Esophagus squamous epithelium (tissue), 5 donors: ENCODE measurements at places on chromosomes 6 and 20.

- no peak for DNase-seq
Measured at GRCh38 chr20:42598581-42598980, 591.1 kb downstream of the PTPRT start.

GRCh38 chr6:70280400-70280853, 22.5 kb downstream of the COL9A1 start:
- DNase-seq, result no peak

GRCh38 chr6:157898169-157898568, 75.1 kb downstream of the SNX9 start:
- DNase-seq, result no peak

- DNase-seq, result no peak
Measured at GRCh38 chr6:163285691-163286090, 128.8 kb upstream of the QKI start.

- DNase-seq, result no peak
Measured at GRCh38 chr6:13303668-13304017, 24.7 kb downstream of the TBC1D7 start.

GRCh38 chr20:35305682-35306556, 13.7 kb upstream of the FAM83C start:
- peak; percentile 17 for DNase-seq

DNA sequence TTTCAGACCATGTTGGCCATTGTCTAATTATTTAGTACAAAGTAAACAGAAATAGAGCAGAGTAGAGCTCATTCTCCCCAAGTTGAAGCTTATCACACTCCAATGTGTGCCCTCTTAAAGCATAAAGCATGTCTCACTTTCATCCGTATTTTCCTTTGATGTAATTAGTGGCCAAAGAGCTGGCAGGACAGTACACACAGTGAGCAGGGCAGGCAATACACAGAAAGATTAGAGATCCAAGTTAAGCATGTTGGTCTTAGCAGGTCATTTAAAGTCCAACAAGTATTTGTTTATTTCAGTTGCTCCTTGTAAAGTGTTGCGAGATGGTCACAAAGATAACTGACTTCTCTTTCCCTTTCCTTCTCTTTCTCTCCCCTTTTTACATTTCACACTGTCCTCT, 47.2 kb downstream of the RFX6 start:
- no peak for DNase-seq

GRCh38 chr6:114659513-114659912, 316.7 kb upstream of the HS3ST5 start:
- DNase-seq, result no peak

- DNase-seq, result no peak
Measured at GRCh38 chr6:36793296-36793912, 45.8 kb downstream of the CPNE5 start.

- no peak for DNase-seq
Measured at GRCh38 chr6:35804996-35805736, at the start of gene LHFPL5. LHFPL5 (plus strand) TSS chr6:35805352; CDS start chr6:35805671, 319 bp downstream.

DNA sequence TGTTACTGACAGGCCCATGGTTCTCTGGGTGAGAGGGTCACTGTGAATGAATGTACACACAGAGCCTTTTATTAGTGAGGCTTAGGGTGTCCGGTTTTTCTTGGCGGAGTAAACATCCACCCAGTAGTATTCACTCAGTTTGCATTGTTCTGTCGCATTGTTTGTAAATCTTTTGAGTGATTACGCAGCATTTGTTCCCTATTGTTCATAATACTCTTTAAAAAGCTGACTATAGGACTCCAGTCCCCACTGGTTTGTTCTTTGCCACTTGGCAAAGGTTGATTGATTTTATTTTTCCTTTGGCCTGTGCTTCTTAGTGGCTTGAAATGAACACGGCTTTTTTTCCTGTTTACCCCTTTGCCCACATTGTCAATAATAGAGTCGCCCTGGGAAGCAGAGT, 130.1 kb upstream of the ESR1 start:
- no peak for DNase-seq

- DNase-seq, result no peak
Measured at GRCh38 chr6:36716476-36717093, 19.0 kb downstream of the RAB44 start.

DNA sequence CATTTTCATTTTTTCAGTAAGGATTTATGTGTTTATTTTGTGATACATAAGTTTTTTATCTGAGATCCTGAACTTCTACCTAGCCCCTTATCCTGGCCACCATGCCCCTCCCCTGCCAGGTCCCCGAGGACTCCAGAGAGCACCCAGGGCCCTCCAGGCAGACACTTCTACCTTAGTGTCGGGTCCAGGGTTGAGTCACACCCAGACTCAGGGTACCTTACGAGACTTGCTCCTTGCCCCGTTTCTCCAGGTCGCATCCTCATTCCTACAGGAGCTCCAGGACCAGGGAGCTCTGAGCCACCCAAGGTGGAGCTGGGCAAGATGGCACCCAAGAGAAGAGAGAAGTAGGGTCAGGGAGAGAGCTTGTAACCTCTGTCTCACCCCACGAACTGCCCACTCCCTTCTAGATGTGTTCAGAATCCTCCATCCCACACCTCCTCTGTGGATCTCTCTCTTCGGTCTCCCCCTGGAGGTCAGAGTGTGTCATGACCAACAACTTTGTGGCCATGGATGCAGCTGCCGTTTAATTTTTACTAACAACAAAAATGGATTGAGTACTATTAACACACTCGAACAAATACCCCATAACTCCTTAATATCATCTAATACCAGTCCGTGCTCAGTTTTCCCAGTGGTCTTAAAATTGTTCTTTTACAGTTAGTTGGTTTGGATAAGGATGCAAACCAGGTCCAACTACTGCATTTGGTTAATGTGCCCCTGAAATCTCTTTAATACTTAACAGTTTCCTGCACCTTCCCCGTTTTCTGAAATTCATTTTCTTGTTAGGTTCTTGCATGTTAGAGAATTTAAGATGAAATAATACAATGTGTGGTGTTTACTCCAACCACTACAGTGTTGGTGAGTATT, 130.6 kb upstream of the INSM1 start:
- no peak for DNase-seq

DNA sequence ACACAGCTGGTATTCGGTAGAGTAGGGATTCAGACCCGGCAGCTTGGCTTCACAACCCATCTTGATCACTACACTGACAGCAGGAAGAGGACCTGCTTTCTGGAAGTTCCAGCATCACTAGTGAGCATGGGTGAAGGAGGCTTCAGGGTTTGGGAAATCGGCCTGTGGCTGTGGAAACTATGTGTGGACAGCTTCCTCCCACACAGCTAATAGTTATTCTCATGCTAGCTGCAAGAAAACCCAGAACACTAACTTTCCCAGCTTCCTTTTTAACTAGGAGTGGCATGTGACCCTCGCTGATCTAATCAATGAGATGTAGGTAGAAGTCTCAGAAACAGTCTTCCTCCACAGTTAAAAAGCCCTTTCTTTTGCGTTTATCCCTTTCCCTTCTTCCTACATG, 36.3 kb upstream of the SIRPA start:
- no peak for DNase-seq

DNA sequence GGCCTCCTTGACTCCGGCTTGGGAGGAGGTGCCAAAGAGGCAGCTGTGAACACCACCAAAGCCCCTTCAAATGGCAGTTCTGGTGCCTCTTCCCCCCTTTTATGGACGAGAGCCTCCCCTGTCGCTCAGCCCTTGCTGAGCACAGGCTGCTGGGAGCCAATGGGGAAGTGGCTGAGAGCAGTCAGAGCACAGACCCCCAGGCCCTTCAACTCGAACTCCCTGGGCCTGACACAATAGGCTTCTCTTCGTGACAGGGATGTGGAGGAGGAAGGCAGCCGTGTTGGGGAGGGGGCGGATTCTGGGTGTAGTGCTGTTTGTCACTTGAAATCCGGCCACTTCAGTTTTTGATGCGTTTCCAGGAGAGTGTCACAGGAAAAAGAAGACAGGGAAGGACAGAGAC, at the start of gene PDYN:
PDYN (minus strand) TSS at position 73 of the 400 bp plus-strand sequence. CDS start 10,974 bp downstream, outside the sequence.
- no peak for DNase-seq

DNA sequence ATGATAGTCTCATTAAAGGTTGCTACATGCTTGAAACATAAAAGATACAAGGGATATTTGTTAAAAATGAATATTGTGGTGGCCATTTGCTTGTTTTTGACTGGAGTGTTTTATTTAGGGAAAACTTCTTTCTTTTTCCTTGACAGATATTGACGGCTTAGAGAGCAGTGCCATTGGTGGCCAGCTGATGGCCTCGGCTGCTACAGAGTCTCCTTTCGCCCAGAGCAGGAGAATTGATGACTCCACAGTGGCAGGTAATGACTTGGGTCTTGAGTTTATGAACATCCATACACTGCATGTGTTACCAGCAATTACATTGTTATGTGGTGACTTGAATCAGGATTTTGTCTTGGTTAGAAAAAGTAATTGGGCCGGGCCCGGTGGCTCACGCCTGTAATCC, 67.5 kb upstream of the PBOV1 start:
- DNase-seq, result no peak

GRCh38 chr20:50126662-50127061, 13.7 kb upstream of the UBE2V1 start:
- DNase-seq, result no peak

DNA sequence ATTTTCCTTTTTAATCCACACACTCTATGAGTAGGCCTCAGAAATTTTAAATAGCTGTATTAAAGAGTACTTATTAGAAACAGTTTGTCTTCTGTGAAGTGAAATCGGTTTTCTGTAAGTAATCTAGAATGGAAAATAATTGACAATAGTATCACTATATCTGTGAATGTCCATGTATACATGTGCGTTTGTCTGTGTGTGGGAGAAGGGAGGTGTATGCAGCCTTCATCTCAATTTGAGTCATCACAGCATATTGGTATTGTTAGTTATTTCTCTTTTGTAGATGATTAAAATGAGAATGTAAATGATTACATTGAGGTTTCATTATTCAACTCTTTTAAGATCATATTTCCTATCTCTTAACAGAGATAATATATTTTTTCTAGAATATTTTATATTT, 206.0 kb downstream of the EYS start:
- no peak for DNase-seq

GRCh38 chr20:33837096-33837830, 26.1 kb downstream of the CHMP4B start:
- no peak for DNase-seq
